ENCODE measurements at places on chromosomes 2 and 18.
A peak's percentile ranks its signal among the peaks of the same experiment; 100 is the strongest.

DNA sequence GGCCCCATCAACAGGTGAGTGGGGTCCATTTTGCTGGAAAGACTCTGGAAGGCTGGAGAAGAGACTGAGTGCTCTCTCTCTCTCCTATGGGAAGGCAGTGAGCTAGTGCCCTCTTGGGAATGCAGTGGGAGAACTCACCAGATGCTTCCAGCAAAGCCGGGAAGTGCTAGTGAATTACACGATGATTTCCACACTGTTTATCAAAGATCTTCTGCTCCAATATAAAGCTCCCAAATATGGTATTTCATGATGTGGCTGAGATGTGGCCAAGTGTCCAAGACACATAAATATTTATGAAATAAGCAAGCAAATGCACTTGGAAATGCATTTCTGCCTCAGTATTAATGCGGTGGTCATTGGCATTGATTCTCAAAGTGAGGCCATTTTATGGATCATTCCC, 135.9 kb downstream of the VAPA start:
- DNase-seq: no peak

DNA sequence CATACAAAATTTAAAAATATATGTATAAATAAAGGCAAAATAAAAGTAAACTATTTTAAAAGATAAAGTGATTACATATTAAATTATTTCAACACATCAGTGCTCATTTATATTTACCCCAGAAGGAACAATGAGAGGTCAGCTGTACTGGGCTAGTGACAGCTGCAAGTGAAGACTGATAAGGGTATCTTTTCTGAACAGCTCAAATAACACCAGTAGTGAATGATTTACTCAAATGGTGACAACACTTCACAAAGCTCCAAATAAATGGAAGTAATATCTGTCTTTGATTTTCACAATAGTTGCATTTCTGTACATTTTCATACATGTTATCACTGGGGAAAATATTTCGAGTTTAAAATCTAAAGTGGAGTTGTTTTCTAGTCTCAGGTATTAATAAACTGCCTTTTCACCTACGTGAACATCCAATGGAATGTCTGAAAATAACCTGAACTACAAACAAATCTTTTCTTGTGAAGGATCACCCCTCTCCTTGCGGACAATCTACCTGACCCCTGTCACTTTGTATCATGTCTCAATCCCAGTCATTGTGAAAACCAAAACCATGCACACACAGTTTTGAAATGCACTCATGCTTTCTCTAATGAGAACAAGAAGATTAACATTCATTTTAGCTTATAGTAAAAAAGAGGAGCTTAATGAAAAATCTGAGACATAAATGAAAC, 1928.8 kb upstream of the CELF4 start:
- DNase-seq: no peak

- DNase-seq: no peak
These were observed 22.3 kb downstream of the CLASP1 start for GRCh38 chr2:121626777-121627524.

- DNase-seq: no peak
These were observed 51.2 kb downstream of the ATIC start for GRCh38 chr2:215363039-215363438.

DNA sequence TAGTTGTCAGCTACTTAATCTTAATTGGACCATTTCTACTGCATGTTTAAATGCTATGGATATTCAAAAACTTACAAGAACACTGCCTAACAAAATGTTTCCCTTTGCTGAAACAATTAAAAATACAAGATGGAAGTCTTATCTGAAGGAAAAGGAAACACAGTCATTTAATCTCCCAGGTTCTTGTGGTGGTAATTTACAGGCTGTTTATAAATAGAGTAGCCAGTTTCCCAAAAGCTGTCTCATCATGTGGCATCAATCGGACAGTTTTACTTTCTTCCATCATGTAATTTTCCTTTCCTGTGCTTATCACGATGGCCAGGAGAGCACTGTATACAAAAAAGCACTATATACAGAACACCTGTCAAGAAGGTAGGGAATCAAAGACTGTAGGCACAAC, 368.1 kb downstream of the ZEB2 start:
- no peak for DNase-seq

- peak; percentile 8 for DNase-seq
These were observed 132.9 kb downstream of the BCL2 start for GRCh38 chr18:63186520-63187222.

DNA sequence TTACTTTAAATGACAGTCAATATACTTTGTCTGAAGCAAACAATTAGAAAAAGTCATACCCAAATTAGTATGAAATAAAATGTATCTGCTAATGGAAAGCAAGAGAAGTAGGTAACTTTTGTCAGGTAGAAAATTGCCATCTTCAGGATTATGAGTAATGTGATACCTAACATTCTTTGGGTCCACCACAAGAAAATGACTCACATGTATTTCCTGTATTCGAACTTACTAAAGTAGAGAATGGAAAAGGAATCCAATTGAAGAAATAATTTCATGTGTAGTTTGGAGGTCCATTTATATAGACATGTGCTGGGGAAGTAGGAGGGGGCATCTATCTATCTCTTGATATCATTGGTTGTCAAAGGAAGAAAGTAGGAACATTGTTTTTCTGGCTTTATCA, 636.2 kb upstream of the CHAC2 start:
- DNase-seq: peak; percentile 68

DNA sequence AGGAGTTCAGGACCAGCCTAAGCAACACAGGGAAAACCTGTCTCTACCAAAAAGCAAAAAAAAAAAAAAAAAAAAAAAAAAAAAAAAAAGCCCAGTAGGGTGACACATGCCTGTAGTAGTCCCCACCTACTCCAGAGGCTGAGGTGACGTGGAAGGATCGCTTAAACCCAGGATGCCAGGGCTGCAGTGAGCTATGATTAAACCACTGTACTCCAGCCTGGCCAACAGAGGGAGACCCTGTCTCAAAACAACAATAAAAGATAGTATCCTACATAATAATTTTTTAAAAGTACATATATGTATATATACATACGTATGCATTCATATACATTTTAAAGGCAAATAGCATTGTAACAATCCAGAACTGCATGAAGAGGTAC, 51.7 kb downstream of the SOS1 start:
- peak; percentile 13 for DNase-seq

DNA sequence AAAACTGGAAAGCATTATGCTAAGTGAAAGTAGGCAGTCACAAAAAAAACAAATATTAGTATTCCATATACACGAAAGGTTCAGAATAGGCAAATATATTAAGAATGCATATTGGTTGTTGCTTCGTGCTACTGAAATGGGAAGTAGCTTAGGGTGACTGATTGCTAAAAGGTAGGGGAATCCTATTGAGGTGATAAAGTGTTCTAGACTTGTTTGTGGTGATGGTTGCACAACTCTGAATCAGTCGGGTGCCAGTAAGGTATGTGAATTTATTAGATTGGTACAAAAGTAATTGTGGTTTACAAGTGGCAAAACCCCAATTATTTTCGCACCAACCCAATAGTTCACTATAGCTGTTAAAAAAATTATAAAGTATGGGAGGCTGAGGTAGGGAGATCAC, 20.7 kb downstream of the USP34 start:
- no peak for DNase-seq

DNA sequence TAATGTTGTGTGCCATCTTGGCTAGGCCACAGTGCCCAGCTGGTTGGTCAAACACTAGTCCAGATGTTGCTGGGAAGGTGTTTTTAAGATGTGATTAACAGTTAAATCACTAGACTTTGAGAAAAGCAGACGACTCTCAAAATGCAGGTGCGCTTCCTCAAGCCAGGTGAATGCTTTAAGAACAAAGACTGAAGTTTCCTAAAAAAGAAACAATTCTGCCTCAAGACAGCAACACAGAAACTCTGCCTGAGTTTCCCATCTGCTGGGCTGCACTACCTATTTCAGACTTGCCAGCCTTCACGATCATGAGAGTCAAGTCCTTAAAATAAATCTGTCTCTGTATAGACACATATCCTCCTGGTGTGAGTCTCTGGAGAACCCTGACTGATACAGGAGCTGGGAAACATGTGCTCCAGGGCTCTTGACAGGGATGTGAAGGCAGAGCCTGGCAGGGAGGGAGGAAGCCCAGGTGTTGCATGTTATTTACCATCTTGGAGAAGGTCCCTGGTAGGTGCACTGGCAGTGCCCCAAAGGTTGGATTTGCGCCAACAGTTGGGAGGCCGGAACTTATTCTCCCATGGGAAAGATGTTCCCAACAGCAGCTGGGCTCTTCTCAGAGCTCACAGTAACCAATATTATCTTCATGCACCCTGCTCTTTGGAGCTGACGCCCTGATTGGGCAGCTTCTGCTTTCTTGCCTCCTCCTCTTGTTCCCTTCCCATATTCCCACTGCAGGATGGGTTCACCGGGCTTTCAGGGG, 43.9 kb downstream of the ST6GAL2 start:
- DNase-seq: no peak

Data from fibroblast of skin of right biceps (primary cell).